ENCODE measurements at places on chromosomes 16 and 17. TPM values are rescaled to one million over a fixed set of nuclear protein-coding genes. Genes with fewer than 3 reads are reported as not detected.

Gene ST6GALNAC1
- 2.4 TPM for total RNA-seq

Gene SRL
- total RNA-seq = 359 TPM

Gene KRTAP2-3
- not detected for total RNA-seq

Gene CSH1
- total RNA-seq = not detected

Gene C16orf46
- total RNA-seq = 0.34 TPM

Gene WRAP53
- total RNA-seq = 6.0 TPM

Gene KCNH4
- total RNA-seq = 0.18 TPM

Gene ITGB3
- 19.5 TPM for total RNA-seq

Gene NPIPB9
- total RNA-seq = 0.35 TPM

Gene CHST5
- 0.37 TPM for total RNA-seq

All from left cardiac atrium (tissue), 4 donors.